ENCODE measurements at places on chromosomes 12 and 14. TPM values are rescaled to one million over a fixed set of nuclear protein-coding genes. Genes with fewer than 3 reads are reported as not detected.
A peak's percentile ranks its signal among the peaks of the same experiment; 100 is the strongest.

Gene ACSS3
- total RNA-seq = 13.6 TPM

Gene PRICKLE1
- 5.6 TPM for total RNA-seq

Gene KRT78
- total RNA-seq = not detected

DNA sequence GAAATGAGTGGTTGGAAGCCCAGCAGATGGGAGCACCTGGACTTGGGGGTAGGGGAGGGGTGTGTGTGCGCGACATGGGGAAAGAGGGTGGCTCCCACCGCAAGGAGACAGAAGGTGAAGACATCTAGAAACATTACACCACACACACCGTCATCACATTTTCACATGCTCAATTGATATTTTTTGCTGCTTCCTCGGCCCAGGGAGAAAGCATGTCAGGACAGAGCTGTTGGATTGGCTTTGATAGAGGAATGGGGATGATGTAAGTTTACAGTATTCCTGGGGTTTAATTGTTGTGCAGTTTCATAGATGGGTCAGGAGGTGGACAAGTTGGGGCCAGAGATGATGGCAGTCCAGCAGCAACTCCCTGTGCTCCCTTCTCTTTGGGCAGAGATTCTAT lies 9.2 kb downstream of the GABARAPL1 start:
- H3K4me1 ChIP-seq = peaks cover 51% of the 10 kb centered on the region
- peak overlapping the region; percentile 98 for H3K27ac ChIP-seq
- H3K27me3 ChIP-seq = no peaks in the 10 kb centered on the region
